PC-3 (cell line): ENCODE measurements at places on chromosomes 3 and 15. TPM values are rescaled to one million over a fixed set of nuclear protein-coding genes. Genes with fewer than 3 reads are reported as not detected.

Gene ADAMTSL3
- 7.9 and 10.9 TPM in 2 replicates for total RNA-seq

Gene PPARG
- total RNA-seq: 208 and 250 TPM in 2 replicates

DNA sequence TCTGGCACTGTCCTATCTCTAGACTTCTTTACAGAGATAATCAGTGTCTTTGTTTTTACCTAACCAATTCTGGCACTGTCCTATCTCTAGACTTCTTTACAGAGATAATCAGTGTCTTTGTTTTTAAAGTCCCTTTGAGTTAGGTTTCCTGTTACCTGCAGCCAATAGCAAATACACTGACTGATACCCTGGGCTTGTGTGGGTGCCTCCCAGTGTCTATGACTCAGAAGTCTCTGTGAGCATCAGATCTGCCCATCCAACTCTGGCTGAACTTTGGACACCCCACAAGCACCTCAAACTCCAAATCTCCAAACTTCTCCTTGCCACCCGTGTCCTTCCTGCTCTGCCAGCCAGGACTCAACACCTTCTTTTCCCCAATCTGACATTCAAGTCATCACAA is 30.4 kb downstream of the SLC41A3 start:
- H3K27me3 ChIP-seq: no peaks in the 10 kb centered on the region
- H3K36me3 ChIP-seq: no peaks in the 10 kb centered on the region
- H3K4me1 ChIP-seq: no peaks in the 10 kb centered on the region

- H3K27me3 ChIP-seq: no peaks in the 10 kb centered on the region
- H3K27ac ChIP-seq: no peak overlapping the region
- no peak overlapping the region for H3K4me3 ChIP-seq
- H3K36me3 ChIP-seq: no peaks in the 10 kb centered on the region
Measured at GRCh38 chr15:63038926-63039673, 3.4 kb upstream of the TPM1 start.

DNA sequence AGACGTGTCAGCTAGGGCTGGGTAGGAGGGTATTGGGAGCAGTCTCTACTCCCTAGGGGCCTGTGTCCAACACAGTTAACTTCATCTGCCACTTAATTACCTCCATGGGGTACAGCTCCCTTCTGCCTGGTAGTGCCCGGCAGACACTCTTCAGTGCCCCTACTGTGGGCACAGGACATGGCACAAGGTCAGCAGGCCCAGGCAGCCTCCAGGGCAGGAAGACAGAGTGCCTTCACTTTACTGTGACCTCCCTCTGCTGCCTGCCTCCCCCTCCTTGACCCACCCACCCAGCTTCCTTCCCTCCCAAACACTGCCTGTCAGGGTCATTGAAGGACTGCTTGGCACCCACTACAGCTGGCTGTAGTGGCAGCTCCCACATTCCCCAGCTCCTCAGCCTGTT is 6.5 kb upstream of the GRM2 start:
- no peak overlapping the region for H3K27ac ChIP-seq
- H3K4me3 ChIP-seq: no peak overlapping the region
- DNase-seq: no peak
- no peaks in the 10 kb centered on the region for H3K27me3 ChIP-seq
